Activated CD4-positive, alpha-beta T cell treated with anti-CD3 and anti-CD28 coated beads, Interleukin-2, amount 10 ng/mL, durations not matched to agents 24 days and 14 days (primary cell): ENCODE measurements at places on chromosomes 7 and 10. TPM values are rescaled to one million over a fixed set of nuclear protein-coding genes. Genes with fewer than 3 reads are reported as not detected.

Gene SPDYE16
- total RNA-seq, result 0.47 TPM in 1 of 2 replicates, not detected in the other

- H3K27me3 ChIP-seq, result peaks cover 2% of the 10 kb centered on the region
- peaks cover 7% of the 10 kb centered on the region for H3K4me1 ChIP-seq
These were observed 33.2 kb downstream of the DLG5 start for GRCh38 chr10:77893386-77893785.

DNA sequence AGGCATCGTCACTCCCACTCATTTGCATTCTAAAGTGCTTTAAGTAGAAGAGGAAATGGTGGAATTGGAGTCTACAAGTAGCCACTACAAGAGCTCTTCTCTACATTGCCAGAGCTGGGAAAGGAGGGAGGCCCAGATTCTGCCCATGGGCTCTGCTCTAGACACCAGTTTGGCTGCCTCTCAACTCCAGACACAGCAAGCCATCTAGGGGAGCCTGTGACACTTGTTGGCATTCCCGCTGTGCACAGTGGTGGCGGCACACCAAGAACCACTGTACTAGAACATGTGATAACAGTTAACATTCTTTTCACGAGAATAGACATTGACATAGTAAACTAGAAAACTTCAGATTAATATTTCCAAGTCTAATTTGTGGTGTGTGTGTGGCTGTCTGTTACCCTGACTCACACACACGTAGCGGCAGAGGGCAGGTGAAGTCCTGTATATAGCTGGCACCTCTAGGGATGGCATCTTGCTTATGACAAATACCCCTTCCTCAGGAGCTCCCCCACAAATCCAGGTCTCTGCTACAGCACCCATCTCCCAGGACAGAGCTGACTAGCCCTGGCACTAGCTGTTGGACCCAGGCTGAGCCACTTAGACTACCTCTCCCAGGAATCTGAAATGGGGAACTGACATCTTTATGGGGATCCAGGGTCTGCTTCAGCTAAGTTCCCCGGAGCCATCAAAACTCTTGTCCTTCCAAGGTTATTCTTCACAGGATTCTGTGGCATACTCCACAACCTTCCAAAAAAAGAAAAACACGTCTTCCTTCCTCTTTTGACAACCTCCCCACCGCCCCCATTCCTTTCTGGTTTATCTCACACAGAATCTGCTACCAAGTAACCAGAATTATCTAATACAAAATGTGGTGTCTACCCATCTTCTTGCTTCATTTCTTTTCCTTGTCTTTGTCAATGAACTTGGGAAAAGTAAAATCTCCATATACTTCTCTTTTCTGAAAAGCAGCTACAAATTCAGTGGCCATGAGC lies 54.7 kb upstream of the MRLN start:
- no peak overlapping the region for H3K4me3 ChIP-seq
- H3K4me1 ChIP-seq, result peaks cover 9% of the 10 kb centered on the region
- no peaks in the 10 kb centered on the region for H3K27me3 ChIP-seq
- no peak for DNase-seq
- peaks cover 71% of the 10 kb centered on the region for H3K36me3 ChIP-seq

GRCh38 chr10:119829429-119829828 lies 43.2 kb downstream of the MCMBP start:
- peaks cover 12% of the 10 kb centered on the region for H3K4me1 ChIP-seq
- no peaks in the 10 kb centered on the region for H3K27me3 ChIP-seq
- no peak overlapping the region for H3K4me3 ChIP-seq
- H3K36me3 ChIP-seq, result peaks cover 70% of the 10 kb centered on the region
- no peak overlapping the region for H3K27ac ChIP-seq
- DNase-seq, result no peak

Gene CRHR2
- not detected in 2 replicates for total RNA-seq
